ENCODE measurements at places on chromosomes 2 and 18.

GRCh38 chr18:33540392-33540791, 37.6 kb upstream of the ASXL3 start:
- DNase-seq = no peak

DNA sequence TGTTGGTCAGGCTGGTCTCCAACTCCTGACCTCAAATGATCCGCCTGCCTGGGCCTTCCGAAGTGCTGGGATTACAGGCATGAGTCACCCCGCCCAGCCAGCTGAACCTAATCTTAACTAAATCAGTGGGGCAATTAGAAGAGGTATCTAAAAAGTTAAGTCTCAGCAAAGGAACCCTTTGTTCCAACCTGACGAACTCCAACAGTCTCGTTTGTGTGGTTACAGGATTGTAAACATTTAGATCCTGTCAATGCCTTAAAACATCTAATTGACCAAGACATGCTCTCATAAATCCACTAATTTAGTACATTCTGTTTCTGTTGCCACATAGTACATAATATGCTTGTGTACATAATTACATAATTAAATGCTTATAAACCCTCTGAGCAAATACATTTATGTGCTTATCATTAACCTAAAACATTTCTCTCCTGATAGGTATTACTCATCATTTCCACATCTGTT, 31.1 kb upstream of the STK39 start:
- no peak for DNase-seq

DNA sequence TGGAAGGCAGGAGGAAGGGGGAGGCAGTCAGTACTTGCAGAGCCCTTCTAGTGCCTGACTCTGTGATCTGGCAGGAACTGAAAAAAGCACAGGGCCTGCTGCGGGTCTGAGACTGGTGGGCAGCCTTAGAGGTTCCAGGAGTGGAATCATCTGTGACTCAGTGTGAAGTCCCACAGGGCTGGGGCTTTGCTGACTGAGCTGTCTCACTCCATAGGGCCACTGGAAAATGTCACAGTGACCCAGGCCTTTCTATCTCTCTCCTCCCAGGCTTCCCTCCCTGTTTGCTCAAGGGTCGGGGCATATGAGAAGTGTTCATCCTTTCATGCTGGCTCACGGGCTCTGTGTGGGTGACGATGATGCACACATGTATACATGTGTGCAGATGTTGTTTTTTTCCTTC, 47.1 kb upstream of the ZFP36L2 start:
- DNase-seq = no peak

DNA sequence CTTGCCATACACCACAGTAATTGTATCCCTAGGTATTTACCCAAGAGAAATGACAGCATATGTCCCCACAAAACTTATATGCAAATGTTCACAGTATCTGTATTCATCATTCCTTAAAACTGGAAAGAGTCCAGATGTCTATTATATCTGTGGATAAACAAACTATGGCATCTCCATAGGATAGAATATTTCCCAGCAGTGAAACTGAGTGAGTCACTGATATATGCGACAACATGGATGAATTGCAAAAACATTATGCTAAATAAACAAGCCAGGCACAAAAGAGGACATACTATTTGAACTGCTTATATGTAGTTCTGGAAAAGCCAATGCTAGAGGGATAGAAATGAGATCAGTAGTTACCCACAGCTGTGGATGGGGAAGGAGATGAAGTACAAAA, 359.4 kb upstream of the DSEL start:
- no peak for DNase-seq

GRCh38 chr2:235229236-235229635, 264.6 kb upstream of the AGAP1 start:
- no peak for DNase-seq

DNA sequence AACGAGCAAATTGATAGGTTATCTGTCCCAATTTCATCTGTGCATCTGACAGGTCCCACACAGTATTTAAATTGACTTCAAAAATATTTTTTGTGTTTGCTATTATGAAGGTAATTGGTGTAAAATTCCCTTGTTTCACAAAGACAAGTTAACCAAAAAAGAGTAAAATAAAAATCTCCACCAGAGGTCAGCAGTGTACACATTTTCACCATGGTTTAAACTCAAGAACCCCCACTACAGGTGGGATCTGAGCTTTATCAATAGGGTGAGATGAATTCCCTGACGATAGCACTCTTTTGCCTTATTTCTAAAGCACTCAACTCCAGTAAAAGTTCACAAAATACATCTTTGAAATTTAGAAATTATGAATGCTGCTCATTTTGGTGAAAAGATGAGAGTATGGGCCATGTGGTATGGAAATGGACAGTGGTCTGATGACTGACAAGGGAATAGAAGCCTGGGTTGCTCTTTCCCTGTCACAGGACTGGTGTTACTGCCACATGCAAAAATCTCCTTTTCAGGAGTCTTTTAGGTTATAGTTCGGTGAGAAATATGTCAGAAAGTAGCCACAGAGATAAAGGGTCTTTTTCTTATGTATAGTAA, 68.0 kb downstream of the SERPINB8 start:
- no peak for DNase-seq

GRCh38 chr2:67130531-67131256, 266.4 kb upstream of the ETAA1 start:
- DNase-seq = no peak

DNA sequence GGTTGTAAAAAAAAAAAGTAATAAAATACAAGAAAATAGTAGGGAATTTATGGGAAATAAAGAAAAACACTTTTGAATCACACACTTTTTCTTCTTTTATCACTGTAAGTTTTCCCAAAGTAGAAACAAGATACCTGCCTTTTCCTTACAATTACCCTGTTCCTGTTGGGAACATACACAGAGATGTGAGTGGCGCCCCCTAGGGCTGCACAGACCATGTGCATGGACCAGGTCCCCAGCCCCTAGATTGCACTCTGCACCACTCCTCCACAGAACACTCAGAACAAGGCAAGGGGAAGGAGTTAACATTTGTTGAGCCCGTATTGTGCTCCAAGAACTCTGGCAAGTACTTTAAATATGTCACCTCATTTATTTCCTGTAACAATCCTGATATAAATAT, 118.7 kb upstream of the NRP2 start:
- DNase-seq = no peak

DNA sequence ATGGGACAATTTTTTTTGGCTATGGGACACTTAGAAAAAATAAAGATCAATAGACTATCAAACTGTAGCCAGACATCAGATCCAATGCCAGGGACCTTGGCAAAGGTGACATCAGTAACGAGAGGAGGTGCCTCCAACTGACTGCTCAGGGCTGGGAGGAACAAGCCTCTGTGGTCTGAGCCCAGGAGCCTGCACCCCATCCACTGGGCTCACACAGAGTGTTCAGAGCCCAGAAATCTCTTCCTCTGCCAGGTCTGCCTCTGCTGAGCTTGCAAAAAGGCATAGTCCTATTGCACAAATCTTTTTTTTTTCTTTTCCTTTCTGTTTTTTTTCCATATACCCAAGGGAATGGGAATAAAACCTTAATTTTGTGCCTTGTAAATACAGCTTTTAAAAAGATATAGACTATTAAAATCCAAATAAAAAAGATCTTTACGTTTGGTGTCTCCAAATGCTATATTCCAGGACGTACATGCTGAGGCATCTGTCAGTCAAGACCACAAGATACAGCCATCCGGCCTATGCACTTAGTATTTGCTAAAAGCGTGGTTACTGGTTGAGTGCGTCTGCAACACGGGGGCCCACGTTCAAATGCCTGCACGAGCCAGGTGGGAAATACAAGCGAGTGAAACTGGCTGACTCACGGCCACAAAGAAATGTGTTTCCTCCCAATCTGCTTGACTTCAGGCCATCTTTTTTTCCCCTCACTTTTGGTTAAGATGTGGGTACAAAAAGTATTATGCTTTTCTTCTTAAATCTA, 7.8 kb upstream of the ARHGAP25 start:
- DNase-seq = peak; percentile 68

- no peak for DNase-seq
Observed at GRCh38 chr2:48278590-48278989, 251.4 kb upstream of the STON1 start.

- no peak for DNase-seq
Observed at GRCh38 chr2:40416486-40416885, 35.4 kb downstream of the SLC8A1 start.

DNA sequence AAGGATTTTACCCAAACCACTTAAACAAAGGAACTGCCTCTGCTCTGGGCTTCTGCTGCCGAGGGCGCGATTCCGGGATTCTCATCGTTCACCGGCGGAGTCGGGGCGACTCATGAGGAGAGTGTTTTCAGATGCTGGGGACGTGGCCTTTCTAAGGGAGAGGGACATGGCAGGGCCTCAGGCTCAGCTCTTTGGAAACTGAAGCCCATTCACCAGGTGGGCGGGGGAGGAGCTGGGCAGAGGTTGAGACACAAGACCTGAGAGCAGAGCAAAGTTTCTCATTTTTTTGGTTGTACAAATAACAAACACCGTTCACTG, 29.8 kb downstream of the NFATC1 start:
- no peak for DNase-seq

DNA sequence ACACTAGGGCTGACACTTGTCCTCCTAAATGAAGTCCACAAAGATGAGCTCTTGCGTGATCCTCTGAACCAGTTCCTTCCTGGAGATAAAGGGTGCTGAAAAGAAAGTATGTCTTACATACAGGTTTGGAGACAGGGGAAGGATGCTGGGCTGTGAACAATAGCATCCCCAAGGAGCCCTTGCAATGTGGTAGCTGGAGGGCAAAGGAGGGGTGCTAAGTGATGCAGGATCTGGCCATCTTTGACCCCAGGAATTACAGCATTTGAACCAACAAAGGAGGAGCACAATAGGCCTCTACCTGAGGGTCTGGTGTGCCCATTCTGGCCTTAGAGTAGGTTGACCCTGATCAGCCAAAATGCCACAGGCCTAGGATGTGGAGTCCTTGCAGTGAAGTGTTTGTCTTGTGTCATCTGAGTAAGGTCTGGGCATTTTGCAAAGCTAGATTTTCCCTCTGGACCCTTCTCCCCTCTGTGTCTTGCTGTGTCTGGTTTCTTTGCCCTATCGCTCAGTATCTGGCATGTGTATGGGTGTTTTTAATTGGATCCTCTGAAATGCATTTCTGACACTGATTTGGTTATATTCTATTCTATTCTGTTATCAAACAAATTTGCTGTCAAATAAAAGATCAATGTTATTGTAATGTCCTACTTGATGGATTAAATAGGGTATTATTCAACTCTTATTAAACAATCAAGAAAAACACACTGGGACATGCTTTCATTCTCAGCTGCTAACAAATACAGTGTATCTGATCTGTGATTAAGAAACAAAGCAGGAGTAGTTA, 364.8 kb upstream of the MEIS1 start:
- DNase-seq = no peak

GRCh38 chr2:238220892-238221521, 17.5 kb upstream of the ILKAP start:
- no peak for DNase-seq

DNA sequence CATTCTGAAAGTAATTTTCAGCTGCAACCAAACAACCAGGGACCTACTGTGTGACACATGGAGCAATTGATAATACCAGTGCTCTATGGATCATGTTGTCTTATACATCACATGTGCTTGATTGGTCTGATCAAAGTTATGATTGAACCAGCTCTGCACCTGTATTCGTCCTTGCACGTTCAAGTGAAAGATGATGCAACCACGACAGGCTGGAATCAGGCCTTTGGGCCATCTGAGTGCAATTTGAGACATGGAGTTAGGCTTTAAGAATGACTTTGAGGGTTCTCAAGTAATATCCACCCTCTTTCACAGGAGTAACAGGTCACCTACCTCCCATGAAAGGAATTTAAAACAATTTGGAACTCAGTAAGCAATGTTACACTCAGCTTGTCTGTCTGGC, 165.2 kb downstream of the SLC8A1 start:
- DNase-seq = no peak

GRCh38 chr2:168801961-168802858, at the start of gene NOSTRIN:
Gene NOSTRIN, plus strand, starts transcription at chr2:168802637. Its CDS starts 10 bp downstream, at chr2:168802647.
- no peak for DNase-seq

DNA sequence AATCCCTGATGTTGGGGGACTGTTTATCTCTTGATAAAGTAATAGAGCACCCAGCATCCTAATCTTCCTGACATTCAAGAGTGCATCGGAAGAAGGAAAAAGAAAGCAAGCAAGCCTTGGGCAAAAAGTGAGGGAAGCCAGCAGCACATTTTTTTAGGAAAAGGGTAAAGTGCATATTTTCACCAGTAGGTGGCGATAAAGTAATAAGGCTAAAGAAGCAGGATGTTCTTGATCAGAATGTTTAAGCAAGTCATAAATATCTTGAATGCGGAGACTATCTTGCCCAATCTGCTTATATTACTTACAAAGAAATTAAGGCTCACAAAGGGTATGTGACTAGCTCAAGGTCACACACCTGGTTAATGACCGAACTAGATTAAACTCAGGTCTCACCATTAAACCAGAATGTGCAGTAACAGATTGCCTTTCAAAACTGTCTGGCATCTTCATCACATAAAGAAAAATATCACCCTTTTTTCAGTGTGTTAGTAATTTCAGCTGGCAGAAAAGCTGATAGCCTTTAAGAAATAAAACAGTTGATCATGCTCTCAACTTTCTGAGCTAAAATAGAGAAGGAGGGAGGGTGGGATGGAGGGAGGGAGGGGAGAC, 83.8 kb downstream of the VIT start:
- DNase-seq = no peak

GRCh38 chr18:26022585-26022984, 67.8 kb downstream of the SS18 start:
- no peak for DNase-seq

DNA sequence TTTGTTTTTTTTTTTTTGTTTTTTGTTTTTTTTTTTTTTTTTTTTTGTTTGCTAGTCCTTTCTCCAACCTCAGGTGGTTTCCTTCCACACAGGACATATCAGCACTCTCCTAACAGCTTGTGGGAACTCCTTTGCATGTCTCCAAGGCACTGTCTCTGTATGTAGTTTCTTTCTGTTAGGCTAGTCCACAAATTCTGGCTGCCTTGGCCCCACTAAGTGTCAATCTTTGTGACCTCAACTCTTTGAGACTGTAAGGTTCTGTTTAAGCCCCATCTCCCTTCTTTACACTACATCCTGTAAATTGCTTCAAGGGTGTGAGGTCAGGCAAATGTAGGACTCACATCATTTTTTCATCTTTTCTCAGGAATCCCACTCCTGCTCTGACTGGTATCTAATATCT, 85.1 kb downstream of the NCOA1 start:
- no peak for DNase-seq

- no peak for DNase-seq
Observed at GRCh38 chr2:200239216-200239615, 67.3 kb upstream of the SPATS2L start.

DNA sequence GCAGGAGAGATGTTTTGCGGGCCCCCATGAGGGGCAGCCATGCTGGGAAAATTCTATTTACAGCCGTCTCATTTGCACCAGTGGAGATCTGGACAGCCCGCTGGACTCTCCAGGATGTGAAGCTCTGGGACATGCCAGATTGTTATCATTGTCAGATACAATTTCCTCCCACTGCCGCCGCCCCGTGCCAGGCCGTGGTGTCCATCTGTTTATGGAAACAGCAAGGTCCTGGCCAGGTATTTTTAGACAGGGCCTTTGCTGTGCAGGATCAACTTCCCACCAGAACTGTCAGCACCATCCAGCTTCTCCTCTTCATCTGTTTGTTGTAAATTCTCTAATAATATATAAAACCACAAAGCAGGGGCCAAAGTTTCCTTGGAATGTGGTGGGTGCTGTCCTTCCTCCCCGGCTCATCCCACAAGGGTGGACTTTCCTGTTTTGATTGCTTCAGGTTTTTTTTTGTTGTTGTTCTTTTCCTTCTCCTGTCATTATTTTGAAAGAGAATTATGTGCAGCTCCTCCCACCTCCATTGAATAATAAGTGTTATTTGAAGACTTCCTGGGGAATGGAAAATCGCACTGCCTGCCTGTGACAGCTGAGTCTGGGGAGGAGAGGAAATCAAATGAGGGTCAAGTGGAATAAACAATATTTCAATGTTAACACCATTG, 398.1 kb downstream of the TNS1 start:
- no peak for DNase-seq

Data from activated CD8-positive, alpha-beta memory T cell treated with anti-CD3 and anti-CD28 coated beads for 1 hour (primary cell).